ENCODE measurements at places on chromosomes 5 and 9.
A peak's percentile ranks its signal among the peaks of the same experiment; 100 is the strongest.

DNA sequence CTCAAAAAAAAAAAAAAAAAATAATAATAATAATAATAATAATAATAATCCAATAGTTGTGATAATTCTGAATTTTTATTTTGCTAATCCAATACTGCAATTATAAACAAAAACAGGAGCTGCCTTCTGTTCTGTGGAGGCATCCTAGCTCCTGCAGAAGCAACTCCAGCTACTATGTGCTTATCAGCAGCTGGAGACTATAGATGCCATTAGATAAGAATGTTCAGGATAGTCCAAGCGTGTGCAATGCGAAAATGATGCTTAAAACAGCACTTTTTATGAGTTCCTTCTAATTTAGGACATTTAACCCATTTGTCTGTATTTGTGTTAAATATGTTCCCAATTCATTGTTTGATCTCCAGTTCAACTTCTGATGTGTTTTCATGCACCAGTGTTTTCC is 220.6 kb upstream of the RASEF start:
- no peak for DNase-seq

- DNase-seq: no peak
Observed at GRCh38 chr5:168992687-168993086, 308.3 kb downstream of the SLIT3 start.

- no peak for DNase-seq
Observed at GRCh38 chr5:94857111-94857510, 238.6 kb downstream of the SLF1 start.

DNA sequence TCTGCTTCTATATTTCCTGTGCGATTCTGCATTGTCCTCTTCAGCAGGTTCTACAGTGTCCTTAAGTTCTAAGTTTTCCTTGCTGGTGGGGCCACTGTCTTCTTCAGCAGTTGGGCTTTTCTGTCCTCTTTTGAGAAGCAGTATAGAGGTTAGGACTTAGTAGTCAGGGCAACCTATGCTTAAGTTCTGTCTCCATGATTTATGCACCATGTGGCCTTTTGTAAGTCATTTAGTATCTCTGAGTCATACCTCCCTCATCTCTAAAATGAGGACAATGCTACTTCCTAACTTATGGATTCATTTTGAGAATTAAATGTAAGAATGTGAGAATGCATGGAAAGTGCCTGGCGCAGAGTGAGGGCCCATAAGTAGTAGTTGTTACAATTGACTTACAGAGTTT is 46.8 kb downstream of the GRIN3A start:
- no peak for DNase-seq

GRCh38 chr5:136014049-136015002 is 14.5 kb upstream of the TGFBI start:
- no peak for DNase-seq

- peak; percentile 19 for DNase-seq
Observed at GRCh38 chr5:113612060-113612496, 98.6 kb downstream of the YTHDC2 start.
